MCF 10A (cell line): ENCODE measurements at places on chromosomes 5 and 9. TPM values are rescaled to one million over a fixed set of nuclear protein-coding genes. Genes with fewer than 3 reads are reported as not detected.

The IFNA21 gene
- total RNA-seq, result not detected in 2 replicates

The TRIM23 gene
- total RNA-seq, result 14.1 and 16.0 TPM in 2 replicates

The RNF180 gene
- total RNA-seq, result 6.0 and 7.4 TPM in 2 replicates

The KIF27 gene
- total RNA-seq, result 9.4 and 10.0 TPM in 2 replicates

The GDNF gene
- total RNA-seq, result not detected in 2 replicates

The TSLP gene
- 5.1 and 6.4 TPM in 2 replicates for total RNA-seq

The SPINK7 gene
- not detected in 2 replicates for total RNA-seq

The STING1 gene
- total RNA-seq, result 33.1 and 35.1 TPM in 2 replicates

The DIRAS2 gene
- total RNA-seq, result not detected in 2 replicates

The LCN1 gene
- total RNA-seq, result not detected in 2 replicates

The FAM169A gene
- 13.5 and 14.3 TPM in 2 replicates for total RNA-seq

The CBY3 gene
- total RNA-seq, result not detected in 2 replicates

The CTXN3 gene
- not detected in 2 replicates for total RNA-seq

The CD72 gene
- 1.6 and 1.8 TPM in 2 replicates for total RNA-seq

The GFPT2 gene
- total RNA-seq, result 8.2 and 15.7 TPM in 2 replicates

The IL9 gene
- not detected in 2 replicates for total RNA-seq

The MAMDC2 gene
- total RNA-seq, result not detected in 2 replicates

The ARHGEF28 gene
- total RNA-seq, result 27.2 and 34.8 TPM in 2 replicates

The ACOT12 gene
- not detected in 2 replicates for total RNA-seq

The OMD gene
- total RNA-seq, result 0.61 and 1.4 TPM in 2 replicates

The IRGM gene
- total RNA-seq, result not detected in 2 replicates

The HCN1 gene
- total RNA-seq, result not detected in 2 replicates

The SLC45A2 gene
- total RNA-seq, result not detected in 2 replicates

The LHX6 gene
- 0.26 TPM in 1 of 2 replicates, not detected in the other for total RNA-seq

The SLC6A7 gene
- total RNA-seq, result not detected in 2 replicates

The SLC35A4 gene
- 84.0 and 119 TPM in 2 replicates for total RNA-seq

The CDX1 gene
- not detected in 2 replicates for total RNA-seq

The TAS2R1 gene
- total RNA-seq, result not detected in 2 replicates

The BAAT gene
- total RNA-seq, result 0.14 and 0.15 TPM in 2 replicates

The PCDHGA1 gene
- 0.20 and 0.35 TPM in 2 replicates for total RNA-seq

The IL13 gene
- total RNA-seq, result not detected in 2 replicates

The TTC39B gene
- 22.8 and 23.3 TPM in 2 replicates for total RNA-seq

The F2RL1 gene
- 30.7 and 34.9 TPM in 2 replicates for total RNA-seq
